ENCODE measurements at places on chromosomes 4 and X. TPM values are rescaled to one million over a fixed set of nuclear protein-coding genes. Genes with fewer than 3 reads are reported as not detected.

GRCh38 chr4:15444879-15445547 is 17.2 kb downstream of the C1QTNF7 start:
- peak; percentile 35 for DNase-seq

GRCh38 chr4:32986236-32986635 is 2266.1 kb downstream of the PCDH7 start:
- no peak for DNase-seq

DNA sequence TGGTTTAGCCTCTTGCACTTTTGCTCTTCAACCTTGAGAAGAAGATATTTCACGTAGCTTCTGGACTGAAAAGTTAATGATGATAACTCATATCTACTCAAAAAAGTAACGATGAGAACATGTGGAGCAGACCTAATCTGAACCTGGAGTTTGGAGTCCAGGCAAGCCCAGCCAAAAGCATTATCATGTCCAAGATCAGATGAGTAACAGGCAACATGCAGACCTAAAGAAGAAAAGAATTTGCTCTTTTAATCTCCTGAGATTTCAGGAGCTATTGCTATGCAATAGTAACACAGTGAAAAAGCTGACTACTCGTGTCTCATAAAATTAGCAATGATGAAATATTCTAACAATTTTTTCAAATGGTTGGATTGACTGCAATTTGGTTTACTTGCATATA is 21.8 kb upstream of the PPA2 start:
- DNase-seq = no peak

DNA sequence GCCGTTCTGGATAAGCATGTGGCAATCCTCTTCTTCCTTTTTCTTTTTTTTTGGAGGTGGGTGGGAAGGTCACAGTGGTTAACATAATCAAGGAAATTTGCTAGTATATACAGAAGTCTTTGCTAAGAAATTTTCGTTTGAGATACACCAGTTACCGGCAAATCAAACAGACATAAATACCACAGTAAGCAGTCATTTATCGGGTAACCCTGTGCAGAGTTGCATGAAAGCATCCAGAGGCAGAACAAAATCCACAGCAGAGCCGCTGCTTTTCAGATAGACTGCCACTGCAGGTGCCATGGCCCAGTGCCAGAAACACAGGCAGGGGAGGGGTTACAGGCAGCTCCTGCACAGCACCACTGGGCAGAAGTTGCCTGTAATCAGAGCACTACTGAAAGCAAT is 179.1 kb upstream of the MAB21L2 start:
- peak; percentile 39 for DNase-seq

Gene PAK3
- total RNA-seq = 0.16 TPM

Gene DDX53
- total RNA-seq = not detected

- no peak for DNase-seq
Observed at GRCh38 chrX:136347706-136348105, 46.9 kb downstream of the ADGRG4 start.

Gene NEUROG2
- total RNA-seq = not detected

DNA sequence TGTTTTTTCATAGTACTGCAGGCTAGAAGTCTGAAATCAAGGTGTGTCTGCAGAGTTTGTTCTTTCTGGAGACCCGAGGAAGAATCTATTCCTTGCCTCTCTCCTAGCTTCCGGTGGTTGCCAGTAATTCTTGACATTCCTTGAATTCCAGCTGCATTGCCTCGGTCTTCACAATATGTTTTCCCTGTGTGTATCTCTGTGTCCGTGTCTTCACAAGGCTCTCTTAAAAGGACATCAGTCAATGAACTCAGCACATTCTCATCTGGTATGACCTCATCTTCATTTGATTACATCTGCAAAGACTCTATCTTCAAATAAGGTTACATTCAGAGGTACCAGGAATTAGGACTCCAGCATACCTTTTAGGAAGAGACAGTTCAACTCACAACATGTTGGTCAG is 163.4 kb downstream of the BANK1 start:
- peak; percentile 25 for DNase-seq

- DNase-seq = no peak
Observed at GRCh38 chrX:128287693-128288092, 235.5 kb upstream of the ACTRT1 start.

Gene ITIH6
- not detected for total RNA-seq

DNA sequence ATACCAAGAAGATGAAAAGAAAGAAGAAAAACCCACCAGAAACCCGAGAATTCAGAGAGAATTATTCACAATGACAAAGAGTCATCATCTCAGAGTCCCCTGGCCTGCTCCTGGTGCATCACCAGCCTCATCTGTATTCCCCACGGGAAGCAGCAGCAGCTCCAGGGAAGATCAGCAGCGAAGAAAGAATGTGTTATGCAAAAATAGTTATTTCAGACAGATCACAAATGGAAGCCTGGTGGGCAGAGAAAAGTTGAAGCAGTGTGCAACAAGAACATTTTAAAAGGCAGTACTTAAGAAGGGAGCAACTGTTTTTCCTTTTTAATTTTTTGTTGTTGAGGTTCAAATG is 189.2 kb downstream of the PPP3CA start:
- no peak for DNase-seq

Gene NUDT10
- total RNA-seq = not detected
